Brain pericyte (primary cell): ENCODE measurements at places on chromosomes 2 and 18.

GRCh38 chr2:240300840-240301239 lies 134.6 kb upstream of the GPC1 start:
- DNase-seq: no peak

DNA sequence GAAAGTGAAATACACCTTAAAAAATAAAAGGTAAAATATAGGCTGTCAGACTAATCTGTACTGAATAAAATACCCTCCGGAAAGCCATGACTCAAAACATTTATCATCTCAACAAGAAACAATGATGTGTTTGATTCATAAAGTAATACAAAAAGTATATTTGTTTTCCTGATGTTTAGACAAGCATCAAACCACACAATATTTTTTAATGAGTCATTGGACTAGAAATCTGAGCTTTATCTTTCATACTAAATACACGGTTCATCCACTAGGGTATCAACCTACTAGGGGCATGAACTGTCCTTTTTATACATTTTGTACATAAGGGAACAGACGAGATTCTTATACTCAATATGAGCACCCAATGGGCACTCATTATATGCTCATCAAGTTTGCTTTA lies 31.3 kb downstream of the CD226 start:
- no peak for DNase-seq

GRCh38 chr2:231663458-231664212 lies 44.7 kb upstream of the PTMA start:
- no peak for DNase-seq

DNA sequence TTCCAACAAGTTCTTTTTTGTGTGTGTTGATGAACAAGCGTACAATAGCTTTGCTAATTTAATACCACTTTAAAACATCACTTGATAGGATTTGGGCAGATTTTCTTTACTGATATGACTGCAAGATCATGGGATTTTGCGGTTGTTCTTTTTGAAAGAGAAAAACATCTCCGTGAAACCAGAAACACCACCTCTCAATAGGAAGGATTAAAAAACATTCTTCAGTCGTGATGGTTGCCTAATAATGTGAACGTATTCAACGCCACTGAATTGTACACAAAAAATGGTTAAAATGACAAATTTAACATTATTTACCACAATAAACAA lies 19.3 kb downstream of the RBMS1 start:
- no peak for DNase-seq

- DNase-seq: no peak
These were observed 18.4 kb downstream of the TFCP2L1 start for GRCh38 chr2:121266543-121267106.

DNA sequence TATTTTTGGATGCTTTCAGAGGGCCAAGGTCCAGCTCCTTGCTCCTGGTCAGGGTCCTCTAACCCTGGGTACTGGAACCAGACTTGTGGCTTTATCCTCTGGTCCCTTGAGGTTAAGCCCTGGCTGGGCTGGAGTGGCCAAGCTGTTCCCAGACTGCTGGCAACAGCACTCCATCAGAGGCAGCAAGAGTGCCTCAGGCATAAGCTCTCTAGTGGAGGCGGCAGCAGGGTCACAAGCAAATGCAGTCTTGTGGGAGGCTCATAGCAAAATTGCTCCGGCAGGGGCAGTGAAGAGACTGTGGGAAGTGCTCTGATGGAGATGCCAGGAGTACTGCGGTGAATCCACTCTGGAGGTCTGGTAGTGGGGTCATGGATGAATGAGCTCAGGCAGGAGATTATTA lies 128.9 kb upstream of the OTOS start:
- no peak for DNase-seq

DNA sequence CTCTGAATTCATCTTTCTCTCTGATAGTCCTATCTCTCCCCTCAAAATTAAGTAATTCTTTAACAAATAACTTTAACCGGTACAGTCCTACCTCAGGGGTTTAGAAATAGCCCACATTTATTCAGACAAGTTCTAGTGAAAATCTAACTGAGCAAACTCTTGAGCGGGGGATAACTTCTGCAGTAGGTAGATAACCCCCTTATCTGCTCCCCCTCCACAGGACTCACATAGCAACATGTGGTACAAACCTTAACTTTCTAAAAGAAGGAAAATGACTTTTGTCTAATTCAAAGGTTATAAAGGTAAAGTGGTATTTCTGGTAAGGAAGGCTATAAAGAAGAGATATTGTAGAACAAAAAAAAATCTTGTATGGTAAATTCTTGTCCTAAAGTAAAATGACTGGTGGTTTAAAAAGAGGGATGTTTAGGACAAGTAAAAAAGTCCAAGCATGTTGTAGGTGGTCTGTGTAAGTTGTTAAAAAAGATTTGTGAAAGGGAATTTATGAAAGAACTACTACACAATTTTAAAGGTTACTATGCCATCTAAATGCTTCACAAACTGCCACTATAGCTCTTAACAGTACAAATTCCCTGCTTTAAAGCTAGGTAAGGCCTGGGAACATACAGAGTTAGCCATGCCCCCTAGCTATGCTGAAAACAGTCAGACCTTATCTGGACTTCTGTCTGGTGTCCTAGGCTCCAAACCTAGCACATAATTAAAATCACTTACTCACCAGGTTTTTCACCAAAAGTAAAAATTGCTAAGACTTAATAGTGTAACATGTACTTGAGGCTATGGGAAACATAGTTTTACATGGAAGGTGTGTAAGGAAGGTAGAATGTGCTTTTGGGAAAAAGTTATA lies 8.1 kb upstream of the RPIA start:
- no peak for DNase-seq

GRCh38 chr2:236554629-236555282 lies 14.9 kb upstream of the ACKR3 start:
- DNase-seq: no peak

- no peak for DNase-seq
These were observed 101.3 kb downstream of the PTPRM start for GRCh38 chr18:7668392-7668791.

DNA sequence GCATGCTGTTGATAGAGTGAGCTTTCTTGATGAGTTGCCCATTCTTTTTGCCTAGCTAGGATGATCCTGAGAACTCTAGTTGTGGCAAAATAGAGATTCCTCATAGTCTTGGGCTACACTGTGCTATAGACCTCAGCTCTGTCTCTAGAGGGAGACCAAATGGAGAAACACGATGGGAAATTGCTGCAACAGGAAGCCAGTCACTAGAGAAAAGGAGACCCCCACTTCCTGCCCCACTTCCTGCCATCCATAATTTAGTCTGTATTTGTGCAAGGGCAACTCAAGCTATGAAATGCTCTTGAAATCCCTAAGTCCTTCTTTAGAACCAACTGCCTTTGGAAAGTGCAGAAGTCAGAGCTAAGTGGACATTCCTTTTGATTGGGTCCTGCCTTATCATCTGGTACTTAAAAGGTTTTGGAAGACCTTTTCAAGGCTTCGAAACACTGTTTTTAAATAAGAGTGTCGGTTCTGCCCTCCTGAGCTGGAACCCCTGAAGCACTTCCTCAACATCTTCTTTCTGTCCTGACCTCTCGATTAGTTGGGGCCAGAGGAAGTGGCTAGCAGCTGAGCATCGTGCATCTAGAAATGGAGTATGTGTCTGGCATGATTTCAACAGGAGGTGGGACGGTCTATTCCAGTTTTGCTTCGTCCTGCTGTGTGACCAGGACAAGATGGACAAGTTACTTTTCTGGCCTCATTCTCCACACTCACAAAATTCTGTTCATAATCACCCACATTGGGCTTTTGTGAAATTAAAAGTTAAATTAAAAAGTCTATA lies 8.6 kb upstream of the KCNE4 start:
- DNase-seq: no peak

DNA sequence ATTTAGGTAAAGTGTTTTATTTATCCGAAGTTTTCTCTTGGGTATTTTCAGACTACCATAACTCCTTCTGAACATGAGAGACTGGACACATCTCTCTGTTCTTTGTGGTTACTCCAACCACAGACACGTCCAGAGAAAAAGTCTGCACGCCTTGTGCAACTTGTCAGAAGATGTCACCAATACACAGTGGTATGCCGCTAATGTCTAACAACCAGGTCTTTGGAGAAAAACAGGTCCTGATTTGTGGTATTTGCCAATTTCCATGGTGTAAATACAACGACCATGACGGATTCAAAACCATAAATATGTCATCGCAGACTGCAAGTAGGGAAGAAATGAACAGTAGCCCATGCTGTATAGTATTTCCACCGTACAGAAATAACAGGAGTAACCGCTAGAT lies 620.6 kb upstream of the ID2 start:
- DNase-seq: no peak

DNA sequence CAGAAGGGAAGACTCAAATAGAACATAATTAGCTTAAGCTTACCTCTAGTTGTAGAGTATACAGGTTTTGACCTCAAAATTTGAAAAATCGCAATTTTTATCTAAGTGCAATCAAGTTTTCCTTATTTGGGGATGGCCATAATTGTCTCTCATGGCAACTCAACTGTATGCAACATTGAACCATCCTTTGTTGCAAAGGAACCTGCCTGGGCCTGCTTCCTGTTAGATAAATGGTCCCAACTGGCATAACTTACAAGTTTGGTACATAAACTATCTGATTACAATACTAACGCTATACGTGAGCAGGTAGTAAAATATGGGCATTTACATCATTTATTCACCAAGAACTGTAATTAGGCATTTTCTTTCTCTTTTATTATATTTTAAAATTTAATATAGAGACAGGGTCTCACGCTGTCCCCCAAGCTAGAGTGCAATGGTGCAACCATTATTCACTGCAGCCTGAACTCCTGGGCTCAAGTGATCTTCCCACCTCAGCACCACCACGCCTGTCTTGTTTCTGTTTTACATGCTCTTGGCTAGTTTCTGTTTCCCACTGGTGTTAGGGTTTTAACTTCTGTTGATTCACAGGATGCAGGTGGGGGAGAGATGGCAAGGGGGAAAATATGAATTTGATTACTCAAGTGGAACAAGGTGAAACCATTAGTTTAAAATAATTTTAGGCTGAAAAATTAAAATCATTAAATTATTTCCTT lies 55.3 kb upstream of the B3GNT2 start:
- DNase-seq: no peak

- no peak for DNase-seq
These were observed 131.4 kb downstream of the ALK start for GRCh38 chr2:29789911-29790485.

- DNase-seq: no peak
These were observed 42.5 kb upstream of the PPP1CB start for GRCh38 chr2:28709101-28709500.

GRCh38 chr2:216492597-216493333 lies 5.9 kb upstream of the RPL37A start:
- DNase-seq: no peak

DNA sequence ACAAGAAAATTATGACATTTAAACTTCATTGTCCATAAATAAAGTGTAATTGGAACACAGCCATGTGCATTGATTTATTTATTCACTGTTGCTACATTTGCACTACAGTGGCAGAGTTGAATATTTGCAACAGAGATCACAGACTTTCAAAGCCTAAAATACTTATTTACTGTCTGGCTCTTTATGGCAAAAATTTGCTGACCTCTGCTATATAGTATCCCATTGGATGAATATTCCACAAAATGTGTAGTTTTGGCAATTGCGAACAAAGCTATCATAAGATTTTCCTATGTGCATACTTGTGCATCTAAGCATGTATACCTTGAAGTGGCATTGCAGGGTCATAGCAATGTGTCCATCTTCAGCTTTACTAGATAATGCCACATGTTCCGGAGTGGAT lies 32.1 kb downstream of the CCDC85A start:
- DNase-seq: no peak

DNA sequence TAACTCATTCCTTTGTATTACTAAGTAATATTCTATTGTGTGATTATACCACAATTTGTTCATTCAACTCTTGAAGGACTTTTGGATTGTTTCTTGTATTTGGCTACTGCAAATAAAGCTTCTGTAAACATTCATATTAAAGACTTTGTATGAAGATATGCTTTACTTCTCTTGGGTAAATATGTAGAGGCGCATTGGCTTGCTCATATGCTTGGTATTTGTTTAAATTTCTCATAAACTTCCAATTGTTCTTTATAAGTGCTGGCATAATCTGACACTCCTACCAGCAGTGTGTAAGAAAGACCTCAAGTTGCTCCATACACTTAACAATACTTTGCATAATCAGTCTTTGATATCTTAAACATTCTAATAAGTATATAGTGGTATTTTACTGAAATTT lies 792.8 kb upstream of the LRRTM1 start:
- DNase-seq: no peak

GRCh38 chr2:241982706-241983570 lies 113.4 kb downstream of the RTP5 start:
- no peak for DNase-seq

DNA sequence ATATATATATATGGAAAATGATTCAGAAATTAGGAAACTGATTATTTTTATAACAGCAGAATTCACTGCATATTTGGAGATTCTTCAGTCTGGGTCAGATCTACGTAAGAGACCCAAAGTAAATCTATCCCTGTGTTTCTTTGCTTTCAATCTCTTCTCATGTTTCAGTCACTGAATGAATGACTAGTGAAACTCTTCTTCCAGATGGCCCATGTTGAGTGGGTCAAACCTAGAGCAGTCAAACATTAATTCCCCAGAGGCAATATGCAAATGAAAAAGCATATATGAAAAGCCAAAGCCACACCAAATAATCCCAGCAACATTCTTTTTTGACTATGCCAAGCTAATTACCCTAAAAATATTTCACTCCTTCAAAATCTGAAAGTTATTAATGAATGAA lies 317.3 kb downstream of the RBM43 start:
- DNase-seq: no peak

- no peak for DNase-seq
These were observed 185.9 kb downstream of the ANAPC1 start for GRCh38 chr2:111698089-111698488.

- DNase-seq: no peak
These were observed 12.4 kb upstream of the MPV17 start for GRCh38 chr2:27335311-27335710.

GRCh38 chr2:50957896-50958295 lies 74.0 kb downstream of the NRXN1 start:
- peak; percentile 3 for DNase-seq

- no peak for DNase-seq
These were observed 176.4 kb downstream of the ANKRD44 start for GRCh38 chr2:197134206-197134605.

DNA sequence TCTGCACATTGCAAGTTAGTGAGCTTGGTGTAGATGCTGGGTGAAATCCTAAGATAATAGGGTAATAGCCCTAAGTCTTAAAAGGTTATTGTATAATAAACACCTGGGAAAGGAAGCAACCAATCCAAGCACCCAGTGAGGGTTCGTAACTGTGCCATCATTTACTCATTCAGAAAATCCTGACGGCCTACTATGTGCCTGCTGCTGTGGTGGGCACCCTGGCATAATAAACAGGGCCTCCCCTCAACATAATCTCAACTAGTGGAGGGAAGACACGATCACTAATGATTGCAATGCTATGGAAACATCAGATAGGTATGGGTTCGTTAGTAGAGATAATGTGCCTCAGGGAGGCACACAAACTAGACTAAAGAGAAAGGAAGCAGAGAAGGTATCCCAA lies 48.9 kb upstream of the CCDC85A start:
- DNase-seq: no peak

GRCh38 chr2:19802086-19802841 lies 99.5 kb downstream of the TTC32 start:
- no peak for DNase-seq
